Astrocyte of the hippocampus (primary cell): ENCODE measurements at places on chromosomes 12 and 14.
A peak's percentile ranks its signal among the peaks of the same experiment; 100 is the strongest.

- no peak for DNase-seq
These were observed 4.8 kb upstream of the GLT8D2 start for GRCh38 chr12:104054681-104055346.

GRCh38 chr14:89194376-89194775 is 222.7 kb downstream of the FOXN3 start:
- DNase-seq, result no peak

GRCh38 chr12:6708960-6709394 is 8.4 kb upstream of the PIANP start:
- no peak for DNase-seq

- DNase-seq, result no peak
These were observed 28.0 kb upstream of the NUDT14 start for GRCh38 chr14:105209091-105209490.

- DNase-seq, result peak; percentile 71
These were observed 145.7 kb downstream of the NUAK1 start for GRCh38 chr12:105992849-105993740.

- DNase-seq, result peak; percentile 95
These were observed 9.8 kb downstream of the NTF3 start for GRCh38 chr12:5441497-5442236.

DNA sequence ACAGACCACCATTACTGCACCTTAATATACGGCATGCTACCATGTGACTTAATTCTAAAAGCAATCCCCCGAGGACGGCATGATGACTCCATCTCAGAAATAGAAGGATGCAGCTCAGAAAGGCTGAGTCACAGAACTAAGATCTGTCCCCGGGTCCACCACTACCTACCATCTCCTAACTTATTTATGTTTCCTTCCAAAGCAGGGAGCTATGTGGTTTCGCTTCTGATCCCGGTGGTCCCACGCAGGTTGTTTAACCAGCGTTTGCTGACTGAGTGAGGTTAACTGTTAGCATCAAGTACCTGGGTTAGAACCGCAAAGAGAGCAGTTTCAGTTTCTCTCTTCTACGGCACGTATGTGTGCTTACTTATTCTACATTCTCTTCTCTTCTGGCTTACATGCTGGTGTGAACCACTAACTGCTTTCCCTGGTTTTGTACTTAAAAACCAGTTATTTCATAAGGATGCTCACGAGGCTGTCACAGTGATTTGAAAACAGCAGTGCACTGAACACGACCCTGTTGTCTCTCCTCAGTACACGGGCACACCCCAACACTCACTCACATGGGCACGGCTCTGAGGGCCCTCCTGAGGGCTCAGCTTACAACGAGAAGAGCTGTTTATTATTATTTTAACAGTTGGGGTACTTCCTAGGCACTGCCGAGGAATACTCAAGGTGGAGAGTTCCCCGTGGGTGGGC is 66.7 kb downstream of the CCDC88C start:
- DNase-seq, result no peak

DNA sequence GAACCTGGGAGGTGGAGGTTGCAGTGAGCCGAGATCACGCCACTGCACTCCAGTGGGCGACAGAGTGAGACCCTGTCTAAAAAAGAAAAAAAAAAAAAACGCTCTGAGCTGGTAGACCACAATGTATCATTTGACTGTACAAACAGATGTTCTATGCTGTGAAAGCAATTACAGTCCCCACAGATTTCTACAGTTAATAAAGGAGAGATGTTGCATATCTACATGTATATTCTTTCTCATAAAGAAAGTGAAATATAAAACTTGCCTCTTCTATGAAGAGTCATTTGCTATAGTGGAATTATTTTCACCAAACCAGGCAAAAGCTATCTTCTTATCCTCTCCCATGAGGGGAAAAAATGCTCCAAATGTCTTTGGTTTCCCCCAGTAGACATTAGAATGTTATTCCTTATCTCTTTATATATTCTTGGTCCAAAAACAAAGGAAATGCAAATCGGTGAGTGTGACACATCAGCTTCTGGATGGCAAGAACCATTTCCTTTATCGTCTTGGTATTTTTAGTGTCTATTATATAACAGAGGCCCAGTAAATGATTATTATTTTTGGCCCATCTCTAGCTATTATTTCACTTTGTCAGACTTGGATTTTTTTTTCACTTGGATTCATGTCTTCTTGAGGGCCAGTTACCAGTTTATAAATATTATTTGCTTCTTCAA is 230.4 kb downstream of the SSPN start:
- peak; percentile 61 for DNase-seq

DNA sequence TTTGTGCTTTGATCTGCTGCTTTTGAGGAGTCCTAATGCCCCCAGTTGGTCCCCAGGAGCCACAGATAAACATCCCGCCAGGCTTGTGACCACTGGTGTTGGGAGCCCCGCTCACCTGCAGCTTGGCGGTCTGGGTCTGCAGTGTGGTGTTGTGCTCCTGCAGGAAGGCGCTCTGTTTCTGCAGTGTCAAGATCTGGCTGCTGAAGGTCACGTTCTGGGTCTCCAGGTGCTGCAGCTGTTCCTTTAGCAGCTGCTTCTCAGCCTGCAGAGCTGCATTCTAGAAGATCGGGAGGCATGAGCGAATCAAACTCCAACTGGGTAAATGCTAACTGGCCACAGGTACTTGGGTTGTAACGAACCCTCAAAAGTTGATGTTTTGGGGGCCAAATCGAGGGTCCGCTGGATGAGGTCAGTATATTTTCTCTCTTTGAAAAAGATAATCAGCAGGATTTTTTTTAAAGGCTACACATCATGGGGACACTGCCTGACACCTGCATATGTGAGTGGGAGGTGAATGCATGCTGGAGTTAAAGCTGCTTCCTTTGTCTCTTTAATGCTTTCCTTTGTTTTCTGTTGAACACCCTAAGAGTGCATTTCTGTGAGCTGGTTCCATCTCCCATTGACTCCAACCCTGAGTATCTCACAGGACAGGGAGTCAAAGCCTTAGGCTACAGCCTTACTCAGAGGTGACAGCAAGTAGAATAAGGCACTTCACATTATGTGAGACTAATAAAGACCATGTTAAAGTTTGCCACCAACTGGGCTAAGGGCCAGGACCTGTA is 61.3 kb upstream of the GPR68 start:
- DNase-seq, result no peak

- peak; percentile 74 for DNase-seq
These were observed 36.3 kb upstream of the CFL2 start for GRCh38 chr14:34750670-34751069.

DNA sequence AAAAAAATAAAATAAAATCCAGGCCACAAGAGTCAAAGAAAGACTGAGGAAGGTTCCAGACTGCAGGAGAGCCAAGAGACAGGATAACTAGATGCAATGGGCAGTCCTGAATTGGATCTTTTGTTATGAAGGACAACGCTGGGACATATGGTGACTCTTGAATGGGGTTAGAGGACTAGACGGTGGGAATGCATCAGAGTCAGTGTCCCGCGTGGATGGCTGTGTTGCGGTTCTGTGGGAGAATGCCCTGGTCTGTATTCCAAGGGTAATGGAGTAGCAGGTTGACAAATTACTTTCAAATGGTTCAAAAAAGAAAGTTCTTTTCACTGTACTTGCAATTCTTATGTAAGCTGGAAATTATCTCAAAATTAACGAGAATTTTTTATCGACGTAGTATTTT is 20.1 kb downstream of the SSH1 start:
- DNase-seq, result no peak

GRCh38 chr12:15796493-15797141 is 7.4 kb upstream of the EPS8 start:
- no peak for DNase-seq

DNA sequence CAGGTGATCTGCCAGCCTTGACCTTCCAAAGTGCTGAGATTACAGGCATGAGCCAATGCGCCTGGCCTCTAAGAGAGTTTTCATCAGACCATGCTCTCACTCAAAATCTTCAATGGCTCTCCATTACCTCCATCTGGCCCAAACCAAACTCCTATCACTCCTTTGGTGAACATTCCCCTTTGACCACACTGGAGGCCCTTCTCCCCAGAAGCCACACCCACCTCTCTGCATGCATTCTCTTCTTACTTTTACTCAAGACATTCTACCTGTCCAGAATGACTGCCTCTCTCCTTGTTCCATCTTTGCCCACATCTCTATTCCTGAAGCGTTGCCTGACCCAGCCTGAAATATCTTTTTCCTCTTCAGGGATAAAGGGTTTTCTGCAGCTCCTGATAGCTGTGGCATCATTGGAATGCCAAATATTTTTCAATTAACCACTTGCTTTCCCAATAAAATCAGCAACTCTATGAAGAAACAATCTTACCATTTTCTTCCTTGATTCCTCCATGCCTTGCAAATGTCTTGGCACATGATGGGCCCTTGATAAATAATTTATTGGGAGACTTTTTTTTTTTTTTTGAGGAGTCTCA is 15.5 kb downstream of the PLEK2 start:
- DNase-seq, result peak; percentile 62

DNA sequence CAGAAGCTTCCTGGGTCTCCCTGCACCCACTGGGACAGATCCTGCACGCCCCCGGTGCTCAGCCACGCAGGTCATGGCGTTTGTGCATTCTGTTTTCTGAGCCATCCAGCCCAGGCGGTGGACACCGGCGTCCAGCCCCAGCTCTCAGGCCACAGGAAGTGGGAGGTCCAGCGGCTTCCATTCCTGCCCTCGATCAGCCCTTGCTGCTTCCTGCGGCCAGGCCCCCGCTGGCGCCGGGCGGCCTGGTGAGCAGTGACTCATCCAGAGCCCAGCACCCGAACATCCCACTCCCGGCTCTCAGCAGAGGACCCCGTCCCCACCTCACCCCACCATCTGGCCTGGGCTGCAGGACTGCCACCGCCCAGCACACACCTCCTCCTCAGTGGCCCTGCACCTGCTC is 18.0 kb upstream of the NUDT14 start:
- no peak for DNase-seq

- no peak for DNase-seq
These were observed 157.8 kb downstream of the RBM19 start for GRCh38 chr12:113808095-113808951.
